ENCODE measurements at places on chromosomes 3 and 15.

DNA sequence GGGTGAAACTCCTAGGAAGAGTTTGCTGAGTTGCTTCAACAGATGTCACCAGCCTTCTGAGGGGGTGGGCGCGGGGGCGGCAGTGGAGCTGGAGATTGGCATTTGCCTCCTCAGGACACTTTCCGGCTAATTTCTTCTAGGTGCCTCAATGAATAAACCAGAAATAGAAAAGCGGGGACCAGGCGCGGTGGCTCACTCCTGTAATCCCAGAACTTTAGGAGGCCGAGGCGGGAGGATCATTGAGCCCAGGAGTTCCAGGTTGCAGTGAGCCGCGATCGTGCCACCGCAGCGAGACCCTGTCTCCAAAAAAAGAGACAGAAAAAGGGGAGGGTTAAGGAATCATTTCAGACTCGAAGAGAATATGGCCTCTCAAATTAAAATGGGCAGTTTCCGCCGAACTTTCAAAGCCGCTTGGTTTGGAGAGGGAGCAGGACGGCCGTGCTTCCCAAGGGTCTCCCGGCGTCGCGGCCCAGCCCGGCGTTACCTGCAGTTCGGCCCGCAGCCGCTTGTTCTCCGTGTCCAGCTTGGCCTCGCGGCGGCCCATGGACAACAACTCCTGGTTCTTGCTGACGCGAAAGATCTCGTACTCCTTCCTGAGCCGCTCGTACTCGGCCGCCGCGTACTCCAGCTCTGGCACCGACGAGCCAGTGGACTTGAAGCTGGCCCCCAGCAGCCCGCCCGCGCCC, 587 bp downstream of the NPHP3 start:
- DNase-seq, result peak; percentile 26

GRCh38 chr3:119586733-119587172, 7.5 kb downstream of the ADPRH start:
- no peak for DNase-seq

DNA sequence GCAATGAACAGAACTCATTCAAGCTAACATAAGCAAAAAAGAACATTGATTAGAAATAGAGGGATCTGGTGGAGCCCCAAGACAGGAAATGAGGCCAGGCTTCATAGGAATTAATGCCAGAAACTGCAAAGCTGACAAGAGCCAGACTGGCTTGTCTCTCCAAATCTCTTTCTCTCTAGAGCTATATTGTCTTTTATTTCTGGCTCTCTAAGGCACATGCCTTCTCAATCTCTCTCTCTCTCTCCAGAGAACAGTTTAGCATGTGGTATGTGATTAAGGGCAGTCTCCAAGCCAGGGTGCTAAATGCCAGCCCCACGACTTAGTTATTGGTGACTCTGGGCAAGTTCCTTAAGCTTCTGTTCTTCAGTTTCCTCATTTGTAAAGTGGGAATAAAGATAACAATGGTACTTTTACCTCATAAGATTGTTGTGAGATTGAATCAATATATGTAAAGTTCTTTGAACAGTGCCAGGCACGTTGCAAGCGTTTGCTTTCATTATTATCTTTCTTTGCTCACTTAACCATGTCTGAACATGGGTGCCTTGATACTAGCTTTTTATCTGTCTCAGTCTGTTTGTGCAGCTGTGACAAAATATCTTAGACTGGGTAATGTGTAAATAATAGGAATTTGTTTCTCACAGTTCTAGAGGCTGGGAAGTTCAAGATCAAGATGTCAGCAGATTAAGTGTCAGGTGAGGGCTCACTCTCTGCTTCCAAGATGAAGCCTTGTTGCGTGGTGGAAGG, 123.2 kb downstream of the BDH1 start:
- DNase-seq, result no peak

- DNase-seq, result no peak
These were observed 11.5 kb upstream of the SEC11A start for GRCh38 chr15:84727429-84727828.

DNA sequence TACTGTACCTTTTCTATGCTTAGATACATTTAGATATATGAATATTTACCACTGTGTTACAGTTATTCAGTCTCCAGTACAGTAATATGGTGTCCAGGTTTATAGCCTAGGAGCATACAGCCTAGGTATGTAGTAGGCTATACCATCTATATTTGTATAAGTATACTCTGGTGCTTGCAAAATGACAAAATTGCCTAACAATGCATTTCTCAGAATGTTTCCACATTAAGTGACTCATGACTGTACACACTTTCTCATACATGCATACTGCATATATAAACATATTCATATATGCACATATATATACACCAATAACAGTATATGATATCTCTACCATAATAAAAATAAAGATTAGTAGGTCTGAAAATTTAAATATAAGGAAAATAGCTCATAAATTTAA, 169.3 kb downstream of the DPH6 start:
- no peak for DNase-seq

GRCh38 chr3:42904076-42904475, 1.9 kb upstream of the ZNF662 start:
- no peak for DNase-seq

DNA sequence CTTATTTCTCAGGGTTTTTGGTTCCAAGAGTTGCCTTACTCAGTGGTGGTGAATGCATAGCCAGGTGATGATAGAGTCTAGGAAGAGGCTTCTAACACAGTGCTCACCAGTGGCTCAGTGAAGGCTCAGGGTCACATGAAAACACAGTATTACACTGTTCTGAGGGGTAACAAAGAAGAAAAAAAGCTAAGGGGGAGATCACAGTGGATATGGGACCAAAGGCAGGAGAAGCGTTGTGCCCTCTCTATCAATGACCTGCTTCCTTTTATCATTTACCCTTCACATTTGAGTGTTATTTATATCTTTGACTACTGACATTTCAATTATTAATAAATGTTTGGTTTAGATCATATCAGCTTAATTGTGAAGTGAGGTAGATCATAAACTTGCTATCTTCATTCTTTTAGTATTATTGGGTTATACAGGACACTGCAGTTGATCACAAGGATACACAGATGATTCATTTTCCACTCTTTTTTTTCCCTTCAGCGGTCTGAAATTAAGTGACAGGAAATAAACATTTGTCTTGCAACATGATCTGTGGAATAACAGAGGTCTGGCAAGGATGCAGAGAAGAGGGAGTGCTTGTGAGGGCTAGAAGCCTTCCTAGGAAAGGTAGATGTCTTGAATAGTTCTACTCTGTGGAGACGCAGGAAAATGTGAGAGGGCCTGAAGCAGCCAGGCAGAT, 171.7 kb downstream of the C3orf38 start:
- DNase-seq, result no peak

DNA sequence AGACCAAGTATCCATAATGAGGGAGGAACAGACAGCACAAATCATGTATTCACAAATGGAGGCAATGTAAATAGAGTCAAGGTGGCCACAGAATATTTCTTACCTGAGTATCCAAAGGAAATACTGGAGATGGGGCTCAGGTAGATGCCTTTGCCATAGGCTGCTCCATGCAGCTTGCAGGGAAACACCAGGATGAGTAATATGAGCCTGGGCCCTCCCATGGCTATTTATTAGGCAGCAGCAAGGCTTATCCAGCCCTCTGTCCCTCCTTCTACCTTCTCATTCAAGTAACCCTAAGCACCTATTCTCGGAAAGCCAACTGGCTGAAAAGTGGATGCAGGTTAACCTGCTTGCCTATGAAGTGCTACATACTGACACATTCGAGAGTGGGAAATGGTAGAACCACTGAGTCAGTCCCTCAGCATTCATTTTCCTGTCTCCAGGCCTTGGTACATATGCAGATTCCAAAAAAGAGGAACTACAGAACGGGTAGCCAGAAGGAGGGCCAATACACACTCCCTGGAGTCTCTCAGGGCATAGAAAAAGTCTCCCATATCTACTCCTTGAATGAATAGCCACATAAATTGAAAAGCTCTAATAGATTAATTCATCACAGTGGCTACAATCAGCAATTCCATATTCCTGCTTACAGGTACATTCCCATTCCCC, 18.3 kb upstream of the PKM start:
- no peak for DNase-seq

GRCh38 chr3:66442254-66443117, 58.3 kb downstream of the LRIG1 start:
- DNase-seq, result no peak

DNA sequence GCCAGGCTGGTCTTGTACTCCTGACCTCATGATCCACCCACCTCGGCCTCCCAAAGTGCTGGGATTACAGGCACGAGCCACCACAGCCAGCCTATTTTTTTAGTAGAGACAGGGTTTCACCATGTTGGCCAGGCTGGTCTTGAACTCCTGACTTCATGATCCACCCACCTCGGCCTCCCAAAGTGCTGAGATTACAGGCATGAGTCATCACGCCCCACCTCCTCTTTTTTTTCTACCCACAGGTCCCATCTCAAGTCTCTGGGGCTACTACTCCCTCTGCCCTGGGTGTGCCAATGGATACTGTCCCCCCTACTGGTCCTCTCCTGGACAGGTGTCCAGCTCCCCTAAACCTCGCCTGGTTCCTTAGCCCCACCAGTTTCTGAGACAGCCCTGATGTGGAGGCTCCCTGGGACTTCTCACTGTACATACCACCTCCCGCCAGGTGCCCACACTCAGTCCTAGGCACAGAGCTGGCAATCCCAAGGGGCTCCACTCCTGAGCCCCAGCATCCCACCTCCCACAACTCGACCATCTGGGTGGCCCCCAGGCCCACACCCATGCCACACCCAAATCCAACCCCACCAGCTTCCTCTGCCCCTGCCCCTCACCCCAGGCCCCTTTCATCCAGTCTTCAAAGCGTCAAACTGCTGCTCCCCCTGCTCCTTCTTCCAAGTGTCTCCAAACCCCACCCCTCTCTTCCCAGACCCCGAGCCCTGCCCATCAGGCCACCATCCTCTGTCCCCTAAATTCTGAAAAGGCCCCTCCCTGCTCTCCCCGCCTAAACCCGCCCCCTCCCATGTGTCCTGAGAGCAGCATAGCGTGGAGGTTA, 13.1 kb upstream of the CYP11A1 start:
- DNase-seq, result no peak

DNA sequence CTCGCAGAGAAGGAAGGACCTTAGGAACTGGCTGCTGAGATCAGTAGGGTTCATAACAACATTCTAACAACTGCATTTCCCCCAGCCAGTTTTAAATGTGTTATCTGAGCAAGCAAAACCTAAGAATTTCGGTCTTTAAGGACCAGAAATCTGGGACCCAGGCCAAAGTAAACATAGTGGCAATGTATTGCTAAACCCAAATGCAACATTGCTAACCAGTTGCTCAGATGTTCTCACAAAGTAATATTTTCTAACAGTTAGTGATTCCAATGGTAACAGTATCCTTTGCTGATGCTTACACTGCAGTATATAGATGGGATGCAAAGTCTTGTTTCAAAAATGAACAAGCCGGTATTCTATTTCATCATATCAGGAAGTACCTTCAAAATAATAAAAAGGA, 254.3 kb downstream of the RYR3 start:
- no peak for DNase-seq

GRCh38 chr15:80695911-80696661, 976 bp downstream of the ABHD17C start:
- peak; percentile 45 for DNase-seq

DNA sequence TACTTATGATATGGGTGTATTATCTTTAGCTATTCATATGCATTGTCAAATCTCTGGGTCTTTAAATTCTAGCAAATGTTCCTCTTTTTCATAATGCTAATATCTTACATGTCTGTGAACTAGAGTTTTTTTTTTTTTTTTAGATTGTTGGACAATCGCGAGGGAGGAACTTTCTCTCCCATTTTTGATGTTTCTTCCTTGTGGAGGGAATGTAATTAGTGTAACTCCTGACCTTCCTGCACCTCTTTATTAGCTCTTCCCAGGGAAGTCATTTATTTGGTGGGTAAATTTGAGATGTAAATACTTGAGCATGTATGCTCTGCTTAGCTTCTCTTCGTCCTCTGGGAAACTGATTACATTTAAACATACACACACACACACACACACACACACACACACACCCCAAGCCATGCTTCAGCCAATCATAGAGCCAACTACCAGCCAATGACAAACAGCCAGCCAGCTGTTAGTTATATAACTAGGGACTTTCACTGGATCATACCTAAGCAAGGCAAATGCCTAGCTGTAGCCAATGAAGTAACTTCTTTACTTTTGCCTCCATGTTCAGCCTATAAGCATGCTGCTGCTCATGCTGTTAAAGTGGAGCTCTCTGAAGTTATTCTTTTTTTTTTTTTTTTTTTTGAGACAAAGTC, 8.3 kb upstream of the USP8 start:
- DNase-seq, result no peak

DNA sequence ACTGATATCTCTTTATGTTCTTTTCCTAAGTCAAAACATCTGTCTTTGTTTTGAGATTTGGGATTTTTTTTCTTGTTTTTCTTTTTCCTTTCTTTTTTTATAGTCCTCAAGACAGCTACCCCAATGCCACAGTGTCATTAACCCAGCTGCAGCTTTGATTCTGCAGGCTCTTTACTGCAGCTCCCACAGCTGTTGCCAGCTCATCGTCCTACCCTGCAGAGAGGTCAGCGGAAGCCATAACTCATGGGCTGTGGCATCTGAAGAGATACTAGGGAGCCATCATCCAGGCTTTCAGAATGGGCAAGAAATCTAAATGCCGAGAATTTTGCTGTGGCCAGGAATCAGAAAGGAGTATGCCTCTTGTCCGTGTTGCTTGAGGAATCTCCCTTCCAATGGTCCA, 44.3 kb upstream of the SLC24A5 start:
- DNase-seq, result no peak

GRCh38 chr3:40985195-40985594, 214.1 kb upstream of the CTNNB1 start:
- no peak for DNase-seq

- DNase-seq, result no peak
These were observed 630.5 kb upstream of the LMCD1 start for GRCh38 chr3:7871003-7871560.

- no peak for DNase-seq
These were observed 1.6 kb upstream of the DCBLD2 start for GRCh38 chr3:98903099-98903498.

- no peak for DNase-seq
These were observed 163.7 kb upstream of the LRTM1 start for GRCh38 chr3:55091381-55092225.

DNA sequence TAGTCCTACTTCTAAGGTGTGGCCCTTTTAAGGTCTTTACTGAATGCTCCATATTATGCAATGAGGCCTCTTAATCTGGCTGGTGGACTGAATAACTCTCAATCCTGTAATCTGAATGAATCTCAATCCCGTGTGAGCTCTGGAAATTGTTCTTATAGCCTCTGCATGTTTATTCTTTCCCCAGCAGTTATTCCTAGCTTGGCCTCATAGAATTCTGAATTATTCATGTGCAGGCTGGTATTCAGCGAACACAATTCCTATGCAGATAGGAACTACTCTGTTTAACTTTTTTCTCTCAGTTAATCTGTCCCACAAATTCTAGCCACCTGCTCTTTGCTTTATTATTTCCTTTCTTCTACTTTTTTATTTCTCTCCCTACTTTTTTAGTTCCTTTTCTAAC, 44.3 kb upstream of the XRN1 start:
- no peak for DNase-seq
